NCI-H1048 (cell line): ENCODE measurements at places on chromosomes 2 and 18.
A peak's percentile ranks its signal among the peaks of the same experiment; 100 is the strongest.

DNA sequence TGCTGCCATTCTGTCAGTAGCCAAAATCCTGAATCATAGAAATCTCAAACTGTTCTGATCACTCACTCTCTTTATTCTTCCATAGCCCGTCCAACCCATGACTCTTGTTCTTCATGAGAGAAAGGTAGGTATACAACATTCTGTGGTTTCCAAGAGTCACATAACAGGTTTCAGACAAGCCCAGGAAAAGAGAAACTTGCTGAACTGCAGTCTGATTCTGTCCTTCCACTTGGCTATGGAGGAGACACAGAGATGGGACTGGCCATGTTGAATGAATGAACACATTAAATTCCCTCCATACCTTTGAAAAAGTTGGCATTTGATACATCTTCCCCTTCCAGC is 880.2 kb upstream of the CELF4 start:
- no peak for DNase-seq

- DNase-seq, result no peak
These were observed 241.5 kb downstream of the SOX11 start for GRCh38 chr2:5933669-5934068.

- no peak for DNase-seq
These were observed 41.5 kb downstream of the RNF144A start for GRCh38 chr2:6958616-6959235.

DNA sequence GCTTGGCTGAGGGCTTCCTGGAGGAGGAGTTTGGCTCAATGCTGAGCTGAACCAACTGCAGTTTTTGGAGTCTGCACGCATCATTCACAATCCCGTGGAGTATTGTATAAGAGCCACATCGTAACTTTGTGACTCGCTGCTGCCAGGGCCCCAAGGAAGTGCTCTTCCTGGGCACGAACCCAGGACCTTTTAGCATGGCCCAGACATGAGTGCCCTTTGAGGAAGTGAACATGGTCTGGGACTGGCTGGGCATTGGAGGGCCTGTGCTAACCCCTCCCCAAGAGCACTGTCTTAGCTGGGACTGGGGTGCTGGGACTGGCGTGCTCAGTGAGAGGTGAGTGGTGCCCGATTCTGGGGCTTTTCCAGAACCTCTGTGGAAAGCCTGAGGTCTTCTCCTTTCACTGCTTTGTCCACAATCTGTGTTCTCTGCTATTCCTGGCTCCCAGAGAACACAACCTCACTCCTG is 88.6 kb downstream of the LIPG start:
- DNase-seq, result no peak

DNA sequence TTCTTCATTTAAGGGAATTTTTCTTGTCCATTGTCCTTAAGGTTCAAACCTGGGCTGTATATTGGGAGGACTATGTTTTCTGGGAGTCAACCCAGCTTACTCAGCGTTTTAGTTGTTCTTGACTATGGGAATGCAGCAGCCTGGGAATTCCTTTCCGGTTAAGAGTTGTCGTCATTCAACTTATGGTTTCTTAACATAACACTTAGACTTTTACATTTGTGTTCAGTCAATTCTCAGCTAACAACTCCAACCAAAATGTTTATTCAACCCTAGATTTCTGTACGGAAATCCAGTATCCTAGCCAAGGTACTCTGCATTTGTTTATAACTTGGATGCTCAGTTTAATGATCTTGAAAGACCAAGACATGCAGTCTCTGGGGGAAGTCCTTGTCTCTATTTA is 960.9 kb downstream of the CBLN2 start:
- DNase-seq, result no peak

GRCh38 chr2:144596073-144596871 is 76.4 kb upstream of the ZEB2 start:
- DNase-seq, result peak; percentile 41

- DNase-seq, result no peak
These were observed 112.2 kb downstream of the SRBD1 start for GRCh38 chr2:45498661-45499550.

- no peak for DNase-seq
These were observed 14.3 kb upstream of the C2orf80 start for GRCh38 chr2:208204166-208204565.

- DNase-seq, result no peak
These were observed 1282.4 kb upstream of the PIK3C3 start for GRCh38 chr18:40672590-40672989.

- no peak for DNase-seq
These were observed 123.8 kb upstream of the WDSUB1 start for GRCh38 chr2:159410276-159410675.

- no peak for DNase-seq
These were observed 162.7 kb upstream of the NT5C1B start for GRCh38 chr2:18752022-18752493.

DNA sequence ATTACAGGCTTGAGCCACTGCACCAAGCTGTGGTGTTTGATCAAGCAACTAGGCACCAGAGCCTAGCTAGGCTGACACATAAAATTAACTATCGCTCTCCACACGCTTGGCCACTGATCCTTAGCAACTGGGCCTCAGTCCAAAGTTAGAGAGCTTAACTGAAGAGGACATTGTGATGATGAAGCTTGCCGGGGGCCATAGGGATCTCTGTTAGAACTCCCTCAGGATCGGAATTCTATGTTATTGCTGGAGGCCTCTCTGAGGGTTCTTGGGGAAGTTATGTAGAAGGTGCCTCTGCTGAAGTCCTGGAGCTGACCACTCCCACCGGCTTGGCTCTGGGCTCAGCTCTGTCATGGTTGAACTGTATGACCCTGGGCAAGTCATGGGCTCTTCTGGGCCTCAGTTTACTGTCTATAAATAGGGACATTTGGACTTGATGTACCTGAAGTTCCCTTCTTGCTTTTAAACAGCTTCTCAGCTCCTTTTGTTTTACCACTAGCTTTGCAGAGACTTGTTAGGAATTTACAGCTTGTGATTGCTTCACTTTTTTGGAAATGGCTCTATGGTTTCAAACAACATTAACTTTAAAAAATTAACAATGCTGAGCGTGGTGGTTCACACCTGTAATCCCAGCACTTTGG is 44.1 kb downstream of the GATA6 start:
- DNase-seq, result no peak

DNA sequence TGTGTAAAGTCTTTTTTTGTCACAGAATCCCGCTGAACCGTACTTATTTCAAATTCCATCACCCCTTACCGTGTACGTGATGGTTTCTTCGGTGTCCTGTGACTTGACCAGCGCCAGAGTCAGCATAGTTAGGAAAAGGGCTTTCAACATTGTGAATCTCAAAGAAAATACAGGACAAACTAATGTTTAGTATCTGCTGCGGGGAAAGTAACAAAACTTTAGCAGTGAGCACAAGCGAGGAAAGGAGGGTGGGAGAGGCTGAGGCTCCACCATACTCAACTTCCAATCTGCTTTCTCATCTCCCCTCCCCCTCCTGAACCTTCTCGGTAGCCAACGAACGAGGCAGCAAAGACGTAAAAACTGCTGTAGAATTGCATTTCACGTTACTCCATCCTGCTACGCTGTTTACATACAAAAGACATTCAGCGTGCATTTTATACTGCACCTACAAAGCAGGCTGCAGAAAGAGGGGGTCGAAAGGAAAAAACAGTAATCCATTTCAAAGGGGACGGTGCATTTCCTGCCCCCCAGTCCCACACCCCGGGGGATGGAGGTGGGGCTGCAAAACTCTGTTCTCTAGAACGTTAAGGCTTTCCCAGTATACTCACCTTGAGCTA is 1.2 kb downstream of the EFEMP1 start:
- no peak for DNase-seq

DNA sequence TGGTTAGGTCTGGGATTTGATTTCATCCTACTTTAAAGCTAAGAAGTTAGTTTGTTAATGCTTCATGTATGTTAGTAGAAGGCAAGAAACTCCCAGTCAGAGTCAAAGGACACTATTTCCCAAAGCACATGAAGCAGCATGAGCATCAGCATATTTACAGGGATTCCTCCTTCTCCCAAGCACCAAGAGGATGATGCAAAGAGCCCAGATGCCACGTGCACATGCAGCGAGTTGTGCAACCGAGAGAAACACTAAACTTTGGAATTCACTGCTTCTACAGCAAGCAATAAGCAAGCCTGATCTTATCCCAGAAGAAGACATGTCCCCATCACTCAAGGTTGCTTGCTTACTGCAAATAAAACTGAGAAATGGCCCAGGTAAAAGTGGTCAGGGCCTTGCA is 32.5 kb downstream of the CPO start:
- DNase-seq, result no peak

DNA sequence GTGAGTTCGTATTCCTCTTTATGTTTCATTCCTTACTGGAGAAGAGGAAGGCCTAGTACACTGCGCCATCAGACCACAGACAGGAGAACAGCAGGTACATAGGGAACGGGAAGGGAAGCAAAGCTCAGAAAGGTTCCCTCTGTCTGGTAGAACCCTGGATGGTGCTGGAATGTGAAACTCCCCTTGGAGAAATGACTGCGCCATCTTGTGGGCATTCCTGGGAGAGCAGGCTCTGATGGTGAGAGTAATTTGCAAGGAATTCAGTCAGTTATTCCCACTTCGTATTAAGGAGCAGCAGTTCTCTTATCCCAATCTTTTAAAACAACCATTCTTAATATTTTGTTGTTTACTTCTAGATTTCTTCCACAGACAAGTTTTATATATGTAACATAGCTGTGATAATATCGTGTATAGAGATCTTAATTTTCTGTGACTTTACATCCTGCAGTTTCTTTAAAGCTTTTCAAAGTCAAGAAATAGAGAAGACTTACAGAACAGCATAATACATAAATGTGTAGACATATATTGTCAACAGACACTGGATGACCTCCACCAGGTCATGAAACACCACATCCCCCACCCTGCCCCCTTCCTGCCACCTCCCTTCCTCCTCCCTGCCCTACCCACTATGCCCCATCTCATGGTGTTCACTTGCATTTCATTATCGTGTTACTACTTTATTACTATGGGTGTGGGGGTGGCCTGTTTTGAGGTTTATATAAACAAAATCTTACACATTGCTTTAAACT is 83.9 kb downstream of the ARHGEF4 start:
- DNase-seq, result no peak

DNA sequence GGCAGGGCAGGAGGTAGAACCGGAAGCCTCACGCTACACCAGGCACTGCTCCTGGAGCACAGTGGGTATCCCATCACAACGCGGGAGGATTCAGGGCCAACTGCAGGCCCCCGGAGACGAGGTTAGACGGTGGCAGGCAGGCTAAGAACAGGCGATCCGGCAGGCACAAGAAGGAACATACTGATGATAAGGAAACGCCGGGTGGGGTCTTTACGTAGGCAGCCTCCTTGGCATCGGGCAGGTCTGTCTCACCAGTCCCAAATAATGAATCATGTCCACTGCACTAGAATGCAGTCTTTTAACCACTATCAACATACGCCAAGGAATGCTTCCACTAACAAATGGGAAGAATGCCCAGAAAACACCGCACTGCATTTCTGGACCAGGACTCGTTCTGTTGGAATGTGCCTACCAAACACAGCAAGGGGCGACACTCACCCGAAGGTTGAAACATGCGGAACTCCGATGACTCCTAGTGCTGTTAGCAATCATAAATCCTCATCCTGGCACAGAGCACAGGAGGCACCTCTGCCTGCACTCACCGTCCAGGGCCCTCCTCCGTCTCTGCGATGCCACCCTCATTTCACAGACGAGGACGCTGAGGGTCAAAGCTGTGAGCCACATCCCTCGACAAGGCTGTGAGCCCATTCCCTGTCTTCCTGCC is 35.2 kb downstream of the ZNF516 start:
- DNase-seq, result no peak

GRCh38 chr2:55159037-55159651 is 72.9 kb downstream of the CLHC1 start:
- DNase-seq, result no peak

- DNase-seq, result no peak
These were observed 47.6 kb upstream of the HAAO start for GRCh38 chr2:42839809-42840501.

DNA sequence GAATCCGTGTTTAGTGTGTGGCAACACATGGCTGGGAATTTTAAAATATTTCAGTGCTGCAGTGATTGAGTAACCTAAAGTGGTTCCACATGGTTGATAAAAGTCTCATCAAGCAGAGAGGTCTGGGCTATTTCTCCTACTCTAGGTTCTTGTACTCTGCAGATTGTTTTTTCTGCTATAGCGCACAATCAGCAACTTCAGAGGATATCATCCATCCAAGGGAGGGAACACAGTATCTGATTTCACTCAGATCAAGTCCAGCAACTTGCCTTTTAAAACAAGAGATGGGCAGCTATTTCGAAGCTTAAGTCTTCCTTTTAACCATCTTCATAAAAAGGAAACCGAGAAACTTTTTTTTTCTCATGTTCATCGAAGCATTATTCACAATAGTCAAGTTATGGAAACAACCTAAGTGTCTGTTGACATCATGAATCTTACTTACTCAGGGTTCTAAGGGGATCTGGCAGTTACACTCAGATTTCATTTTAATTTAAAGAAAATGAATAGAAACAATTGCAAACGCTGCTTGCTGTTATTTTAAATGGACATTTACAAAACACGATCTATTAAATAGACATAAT is 172.7 kb upstream of the TRIB2 start:
- no peak for DNase-seq

DNA sequence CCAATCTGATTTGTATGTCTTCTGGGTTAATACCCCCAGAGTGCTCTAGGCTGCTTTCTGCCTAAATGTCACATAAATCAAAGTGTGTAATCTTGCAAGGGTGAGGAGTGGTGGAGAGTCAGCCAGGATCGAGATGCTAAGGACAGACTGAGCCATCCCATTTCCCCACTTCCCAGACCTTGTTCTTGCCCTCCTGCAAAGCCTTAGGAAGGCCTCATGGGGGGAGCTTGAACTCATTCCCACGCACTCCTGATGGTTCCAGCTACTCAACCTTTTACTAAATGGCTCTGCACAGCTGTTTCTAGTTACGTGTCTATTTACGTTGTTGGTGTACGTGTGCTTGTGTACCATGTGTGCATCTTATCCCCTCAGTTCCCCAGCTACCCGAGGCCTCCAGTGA is 423.6 kb upstream of the TNP1 start:
- DNase-seq, result no peak

DNA sequence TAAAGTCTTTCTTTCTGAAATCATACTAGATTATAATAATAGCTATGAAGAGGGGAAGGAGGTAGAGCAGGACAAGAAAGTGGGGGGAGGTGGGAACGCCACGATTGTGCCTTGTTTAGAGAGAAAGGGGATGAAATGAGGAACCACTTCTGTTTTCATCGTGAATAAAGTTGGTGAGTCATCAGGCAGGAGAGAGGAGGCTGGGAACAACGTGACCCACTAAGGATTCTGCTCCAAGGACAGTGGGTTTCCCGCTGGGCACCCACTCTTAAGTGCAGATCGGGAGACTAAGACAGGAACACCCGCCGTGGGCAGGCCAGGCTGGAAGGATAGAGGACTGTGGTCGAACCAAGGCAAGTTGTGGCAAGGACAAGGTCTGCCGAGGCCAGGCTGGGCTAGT is 158.2 kb downstream of the L3MBTL4 start:
- no peak for DNase-seq
